ENCODE measurements at places on chromosomes 11 and 22. TPM values are rescaled to one million over a fixed set of nuclear protein-coding genes. Genes with fewer than 3 reads are reported as not detected.

GRCh38 chr11:70928854-70929598 lies 323.4 kb downstream of the SHANK2 start:
- no peak overlapping the region for H3K4me3 ChIP-seq

DNA sequence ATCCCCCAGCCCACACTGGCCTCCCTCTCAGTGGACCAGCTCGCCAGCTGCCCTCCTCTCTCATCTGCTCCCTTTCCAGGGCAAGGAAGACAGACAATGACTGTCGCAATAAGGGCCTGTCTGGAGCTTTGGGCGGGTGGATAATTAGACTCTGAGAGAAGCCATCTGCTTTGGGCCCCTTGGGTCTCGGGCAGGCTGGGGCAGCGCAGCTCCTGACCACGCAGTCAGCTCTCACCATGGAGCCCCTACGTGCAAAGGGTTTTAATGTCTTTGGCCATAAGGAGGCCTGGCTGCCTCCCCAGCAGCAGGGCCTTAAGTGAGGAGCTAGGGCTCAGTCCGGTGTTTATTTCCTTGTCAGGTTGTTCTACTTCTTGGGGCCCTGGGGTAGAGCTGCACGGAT lies 153.9 kb downstream of the CHST1 start:
- no peak overlapping the region for H3K4me3 ChIP-seq
- no peaks in the 10 kb centered on the region for H3K36me3 ChIP-seq
- H3K27ac ChIP-seq: no peak overlapping the region
- H3K27me3 ChIP-seq: no peaks in the 10 kb centered on the region

DNA sequence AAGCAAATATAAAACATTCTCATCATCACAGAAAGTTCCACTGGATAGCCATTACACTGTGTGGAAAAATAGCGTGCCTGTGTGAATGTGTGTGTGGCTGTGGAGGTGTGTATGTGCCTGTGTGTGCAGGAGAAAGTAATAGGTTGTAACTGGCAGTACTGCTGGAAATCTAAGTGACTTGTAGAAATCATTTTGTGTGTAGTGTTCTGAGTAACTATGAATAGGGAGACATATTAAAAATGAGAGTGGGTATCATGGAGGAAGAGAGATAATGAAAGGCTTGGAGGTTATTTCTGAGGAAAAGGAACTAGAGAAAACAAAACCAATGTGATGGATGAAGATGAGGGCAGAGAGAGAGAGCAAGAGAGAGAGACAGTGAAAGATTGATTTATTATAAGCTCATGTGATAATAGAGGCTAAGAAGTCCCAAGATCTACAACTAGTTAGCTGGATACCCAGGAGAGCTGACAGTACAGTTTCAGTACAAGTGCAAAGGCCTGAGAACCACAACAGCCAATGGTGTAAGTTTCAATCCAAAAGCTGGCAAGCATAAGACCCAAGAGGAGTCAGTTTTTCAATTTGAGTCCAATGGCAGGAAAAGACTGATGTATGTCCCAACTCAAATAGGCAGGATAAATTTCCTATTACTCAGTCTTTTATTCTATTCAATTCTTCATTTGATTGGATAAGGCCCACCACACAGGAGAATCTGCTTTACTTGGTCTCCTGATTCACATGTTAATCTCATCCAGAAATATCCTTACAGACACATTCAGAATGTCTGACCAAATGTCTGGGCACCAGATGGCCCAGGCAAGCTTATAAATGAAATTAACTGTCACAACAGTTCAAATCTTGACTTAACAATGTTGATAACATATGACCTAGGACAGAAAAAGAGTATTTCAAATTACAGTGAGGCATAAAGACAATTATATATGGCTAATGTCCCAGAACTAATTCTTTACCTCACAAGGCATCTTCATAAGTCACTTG lies 14.9 kb downstream of the KBTBD3 start:
- no peaks in the 10 kb centered on the region for H3K36me3 ChIP-seq
- H3K4me1 ChIP-seq: no peaks in the 10 kb centered on the region
- no peak for DNase-seq
- no peaks in the 10 kb centered on the region for H3K27me3 ChIP-seq

DNA sequence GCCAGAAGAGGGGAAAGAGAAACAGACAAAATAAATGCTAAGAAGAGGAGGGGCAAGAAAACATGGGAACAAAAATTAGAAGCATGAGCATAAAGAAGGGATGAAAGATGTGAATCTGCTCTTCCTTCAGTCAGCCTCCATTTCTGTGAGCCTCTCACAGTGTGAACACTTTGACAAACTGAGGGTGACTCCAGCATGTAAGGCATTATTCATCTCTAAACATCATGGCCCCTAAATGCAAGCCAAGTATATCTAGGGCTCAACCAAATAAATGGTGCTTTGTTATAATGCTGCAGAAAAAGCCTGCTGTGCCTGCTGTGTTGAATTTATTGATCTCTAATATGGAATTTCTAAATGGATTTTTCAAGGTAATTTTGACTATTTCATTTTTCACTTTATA lies 281.3 kb downstream of the TTC28 start:
- no peak for DNase-seq
- no peak overlapping the region for H3K4me3 ChIP-seq
- H3K4me1 ChIP-seq: no peaks in the 10 kb centered on the region
- H3K27ac ChIP-seq: no peak overlapping the region
- H3K27me3 ChIP-seq: no peaks in the 10 kb centered on the region

CEP164 gene
- total RNA-seq: 47.6 TPM

SMC1B gene
- total RNA-seq: 0.11 TPM
